T-helper 2 cell treated with Interferon-gamma antibody and Interleukin-4, amounts not matched to agents 100 ng/mL and 5 ng/mL, for 36 hours (primary cell): ENCODE measurements at places on chromosomes 5 and 9. TPM values are rescaled to one million over a fixed set of nuclear protein-coding genes. Genes with fewer than 3 reads are reported as not detected.

The PKD2L2 gene
- total RNA-seq: 0.23 TPM in 1 of 2 replicates, not detected in the other

The PALM2AKAP2 gene
- total RNA-seq: not detected in 2 replicates

The CA9 gene
- 0.27 and 0.30 TPM in 2 replicates for total RNA-seq

The NXNL2 gene
- not detected in 2 replicates for total RNA-seq

The SLC45A2 gene
- 0.14 and 0.23 TPM in 2 replicates for total RNA-seq

The KIAA0825 gene
- 1.1 and 1.3 TPM in 2 replicates for total RNA-seq

The CD180 gene
- 0.27 and 0.55 TPM in 2 replicates for total RNA-seq

The IGFBPL1 gene
- 0.20 TPM in 1 of 2 replicates, not detected in the other for total RNA-seq

The SLC36A3 gene
- not detected in 2 replicates for total RNA-seq

The RGS7BP gene
- total RNA-seq: not detected in 2 replicates

The DDX31 gene
- 17.0 and 18.6 TPM in 2 replicates for total RNA-seq

The C9orf153 gene
- total RNA-seq: 0.25 and 0.82 TPM in 2 replicates

The RBM22 gene
- total RNA-seq: 66.0 and 70.4 TPM in 2 replicates

The PFN3 gene
- total RNA-seq: not detected in 2 replicates

The CDH9 gene
- not detected in 2 replicates for total RNA-seq

The NEURL1B gene
- 2.0 and 2.2 TPM in 2 replicates for total RNA-seq

The IFNA2 gene
- total RNA-seq: not detected in 2 replicates

The CBY3 gene
- total RNA-seq: 0.32 and 0.57 TPM in 2 replicates

The NMUR2 gene
- not detected in 2 replicates for total RNA-seq

The FYB1 gene
- 193 and 203 TPM in 2 replicates for total RNA-seq

The PTPA gene
- total RNA-seq: 105 and 107 TPM in 2 replicates

The LRRC70 gene
- 0.98 and 1.3 TPM in 2 replicates for total RNA-seq

The PCDHB6 gene
- not detected in 2 replicates for total RNA-seq

The SLC34A1 gene
- 0.07 and 0.11 TPM in 2 replicates for total RNA-seq

The NOTCH1 gene
- 66.1 and 67.4 TPM in 2 replicates for total RNA-seq

The GRXCR2 gene
- total RNA-seq: not detected in 2 replicates

The C1QTNF3 gene
- total RNA-seq: 4.5 TPM in 2 replicates

The GAS1 gene
- total RNA-seq: 0.30 and 0.39 TPM in 2 replicates

The ECM2 gene
- not detected in 2 replicates for total RNA-seq

The HMCN2 gene
- not detected in 2 replicates for total RNA-seq

The PCDHGB5 gene
- total RNA-seq: 0.55 and 0.61 TPM in 2 replicates

The MZB1 gene
- total RNA-seq: 61.8 and 65.3 TPM in 2 replicates

The FBXL7 gene
- not detected in 2 replicates for total RNA-seq

The DHX29 gene
- total RNA-seq: 17.9 and 19.5 TPM in 2 replicates

The LRRC14B gene
- not detected in 2 replicates for total RNA-seq

The DCAF10 gene
- total RNA-seq: 16.7 and 18.1 TPM in 2 replicates

The FOXD4L5 gene
- total RNA-seq: 0.09 TPM in 1 of 2 replicates, not detected in the other

The TMEM171 gene
- not detected in 2 replicates for total RNA-seq

The WDR38 gene
- not detected in 2 replicates for total RNA-seq

The PRRX2 gene
- 0.64 and 0.73 TPM in 2 replicates for total RNA-seq

The DMRTA1 gene
- not detected in 2 replicates for total RNA-seq

The GPR150 gene
- 0.30 and 0.48 TPM in 2 replicates for total RNA-seq

The OTULIN gene
- 61.9 and 62.6 TPM in 2 replicates for total RNA-seq

The CATSPER3 gene
- total RNA-seq: 0.70 and 0.95 TPM in 2 replicates

The PPP1R26 gene
- total RNA-seq: 1.0 and 1.1 TPM in 2 replicates

The ADGRV1 gene
- total RNA-seq: 0.02 and 0.59 TPM in 2 replicates
